ENCODE measurements at places on chromosomes 7 and 10. TPM values are rescaled to one million over a fixed set of nuclear protein-coding genes. Genes with fewer than 3 reads are reported as not detected.

DNA sequence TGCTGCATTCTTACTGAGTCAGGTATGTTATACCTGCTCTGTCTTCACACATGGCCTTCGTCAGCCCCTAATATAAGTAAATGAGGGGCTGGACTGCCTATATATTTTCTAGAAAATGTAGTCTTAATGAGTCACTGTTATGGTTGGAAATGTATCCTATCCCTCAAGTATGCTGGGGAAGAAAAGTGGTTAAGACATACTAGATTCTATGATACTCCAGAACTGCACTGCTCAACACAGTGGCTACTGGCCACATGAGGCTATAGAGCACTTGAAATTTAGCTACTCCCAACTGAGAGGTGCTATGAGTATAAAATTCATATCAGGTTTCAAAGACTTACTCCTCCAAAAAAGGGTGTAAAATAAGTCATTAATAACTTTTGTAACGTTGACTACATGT lies 104.3 kb upstream of the STEAP1B start:
- H3K4me1 ChIP-seq, result peaks cover 28% of the 10 kb centered on the region
- no peaks in the 10 kb centered on the region for H3K36me3 ChIP-seq
- no peak overlapping the region for H3K27ac ChIP-seq
- no peak for DNase-seq
- H3K4me3 ChIP-seq, result no peak overlapping the region

- H3K4me1 ChIP-seq, result peaks cover 10% of the 10 kb centered on the region
- no peak overlapping the region for H3K27ac ChIP-seq
- DNase-seq, result no peak
- H3K27me3 ChIP-seq, result no peaks in the 10 kb centered on the region
These were observed 98.7 kb downstream of the PROSER2 start for GRCh38 chr10:11921800-11922392.

The AP4M1 gene
- 8.9 TPM for total RNA-seq

DNA sequence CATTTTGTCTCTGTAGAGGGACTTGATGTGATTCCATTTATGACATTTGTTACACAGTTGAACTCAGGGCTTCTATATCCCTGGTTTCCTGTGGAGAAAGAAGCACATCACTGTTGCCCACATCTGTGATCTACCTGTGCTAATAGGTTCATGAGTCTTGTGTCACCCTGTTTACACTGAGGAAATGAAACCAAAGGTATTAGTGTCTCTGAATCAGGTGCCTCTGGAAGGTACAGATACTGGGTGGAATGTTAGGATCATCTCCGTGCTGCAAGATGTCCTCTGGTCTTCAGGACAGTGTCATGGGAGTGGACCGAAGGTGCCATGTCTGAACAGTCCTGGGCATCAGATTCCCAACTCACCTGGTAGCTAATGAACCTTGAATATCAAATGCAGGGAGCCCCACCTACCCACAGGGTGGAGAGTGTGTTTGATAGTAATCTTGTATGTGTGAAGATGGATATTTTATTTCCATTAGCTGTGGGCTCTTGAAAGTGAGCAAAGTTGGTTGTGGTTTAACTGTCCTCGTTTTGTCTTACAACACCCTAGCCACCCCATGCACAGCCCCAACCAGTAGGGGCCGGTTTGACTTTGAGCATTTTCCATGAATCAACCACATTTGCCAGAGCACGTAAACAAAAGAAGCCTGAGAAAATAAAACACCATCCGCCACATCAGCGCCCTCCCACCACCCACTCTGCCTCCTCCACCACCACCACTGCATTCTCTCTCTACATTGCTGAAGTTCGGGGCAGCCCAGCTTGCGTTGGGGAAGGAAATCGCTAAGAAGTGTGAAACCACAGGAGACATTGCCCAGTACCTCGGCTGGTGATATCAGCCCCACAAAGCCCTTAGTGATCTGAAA lies 40.7 kb downstream of the TARP start:
- H3K4me1 ChIP-seq, result peaks cover 82% of the 10 kb centered on the region
- DNase-seq, result peak; percentile 94
- peak overlapping the region; percentile 91 for H3K27ac ChIP-seq
- H3K4me3 ChIP-seq, result peak overlapping the region; percentile 90

The COBL gene
- total RNA-seq, result not detected

DNA sequence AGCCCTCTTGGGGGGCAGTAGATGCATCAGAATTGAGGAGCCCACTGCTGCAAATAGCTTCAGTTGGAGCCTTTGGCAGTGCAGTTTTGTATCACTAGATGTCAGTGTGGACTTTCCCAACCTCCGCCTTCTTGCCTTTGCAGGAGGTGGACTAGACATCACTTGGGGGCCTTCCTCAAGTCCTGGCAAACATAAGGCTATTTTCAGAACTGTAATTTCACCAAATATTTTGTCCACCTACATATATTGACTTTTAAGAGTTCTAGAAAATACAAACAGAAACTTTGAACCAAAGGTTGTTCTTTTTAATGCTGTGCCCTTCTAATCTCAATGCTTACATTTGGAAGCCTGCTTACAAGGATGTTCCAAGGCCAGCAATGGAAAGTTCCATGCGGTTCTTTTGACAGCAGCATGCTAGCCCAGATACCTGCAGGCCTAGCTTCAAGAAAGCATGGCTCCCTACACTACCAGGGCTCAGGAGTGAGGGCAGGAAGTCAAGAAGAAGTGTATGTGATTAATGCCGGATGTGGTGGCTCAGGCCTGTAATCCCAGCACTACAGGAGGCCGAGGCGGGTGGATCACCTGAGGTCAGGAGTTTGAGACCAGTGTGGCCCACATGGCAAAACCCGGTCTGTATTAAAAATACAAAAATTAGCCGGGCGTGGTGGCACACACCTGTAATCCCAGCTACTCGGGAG lies 8.0 kb upstream of the ZNRF2 start:
- H3K27ac ChIP-seq, result no peak overlapping the region
- no peak overlapping the region for H3K4me3 ChIP-seq
- peak; percentile 67 for DNase-seq
- H3K27me3 ChIP-seq, result no peaks in the 10 kb centered on the region

The PON1 gene
- not detected for total RNA-seq

The VPS37D gene
- total RNA-seq, result 0.25 TPM
